ENCODE measurements at places on chromosomes 7 and 10. TPM values are rescaled to one million over a fixed set of nuclear protein-coding genes. Genes with fewer than 3 reads are reported as not detected.

DNA sequence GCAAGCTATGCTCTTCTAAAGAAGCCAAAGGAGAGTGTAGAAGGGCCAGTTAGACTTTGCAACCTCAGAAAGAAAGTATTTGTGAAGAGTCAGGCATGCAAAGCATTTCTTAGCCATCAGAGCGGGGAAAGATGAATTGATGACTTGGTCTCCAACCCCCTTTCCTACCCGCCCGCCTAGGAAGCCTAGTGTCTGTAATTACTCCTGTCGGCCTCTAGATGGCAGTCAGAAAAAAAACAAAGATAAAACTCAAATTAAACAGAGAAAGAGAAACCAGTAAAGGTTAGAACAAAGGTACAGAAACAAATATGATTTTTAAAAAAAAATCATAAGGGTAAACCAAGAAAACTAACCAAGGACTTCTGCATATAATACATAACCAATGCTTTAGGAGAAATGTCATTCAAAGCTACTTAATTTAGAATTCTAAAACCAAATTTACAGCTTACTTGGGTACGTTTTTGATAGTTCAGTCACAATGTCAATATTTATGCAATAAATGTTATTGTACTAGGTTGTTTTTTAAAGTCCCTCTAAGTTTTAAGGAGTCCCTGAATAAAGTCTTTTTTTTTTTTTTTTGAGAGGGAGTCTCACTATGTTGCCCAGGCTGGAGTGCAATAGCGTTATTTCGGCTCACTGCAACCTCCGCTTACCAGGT is 97.6 kb downstream of the LYZL1 start:
- no peak overlapping the region for H3K4me3 ChIP-seq
- H3K27me3 ChIP-seq, result no peaks in the 10 kb centered on the region
- H3K27ac ChIP-seq, result no peak overlapping the region
- no peaks in the 10 kb centered on the region for H3K4me1 ChIP-seq
- no peaks in the 10 kb centered on the region for H3K36me3 ChIP-seq

- no peak overlapping the region for H3K27ac ChIP-seq
- H3K36me3 ChIP-seq, result no peaks in the 10 kb centered on the region
- no peak overlapping the region for H3K4me3 ChIP-seq
- no peaks in the 10 kb centered on the region for H3K27me3 ChIP-seq
- no peak for DNase-seq
- no peaks in the 10 kb centered on the region for H3K4me1 ChIP-seq
Measured at GRCh38 chr7:27846388-27846787, 106.4 kb downstream of the TAX1BP1 start.

GRCh38 chr7:11127114-11127785 is 153.6 kb downstream of the PHF14 start:
- H3K4me3 ChIP-seq, result no peak overlapping the region
- no peaks in the 10 kb centered on the region for H3K4me1 ChIP-seq
- no peak overlapping the region for H3K27ac ChIP-seq

- no peak overlapping the region for H3K4me3 ChIP-seq
- no peaks in the 10 kb centered on the region for H3K36me3 ChIP-seq
- no peak for DNase-seq
- H3K4me1 ChIP-seq, result no peaks in the 10 kb centered on the region
- no peaks in the 10 kb centered on the region for H3K27me3 ChIP-seq
Measured at GRCh38 chr10:31422634-31423033, 103.6 kb downstream of the ZEB1 start.

GRCh38 chr10:46541017-46541661 is 15.3 kb downstream of the GPRIN2 start:
- DNase-seq, result peak; percentile 73
- peak overlapping the region; percentile 2 for H3K4me3 ChIP-seq
- peaks cover 25% of the 10 kb centered on the region for H3K27me3 ChIP-seq
- peaks cover 6% of the 10 kb centered on the region for H3K4me1 ChIP-seq
- no peaks in the 10 kb centered on the region for H3K36me3 ChIP-seq

- H3K27ac ChIP-seq, result peak overlapping the region; percentile 53
- no peaks in the 10 kb centered on the region for H3K36me3 ChIP-seq
- DNase-seq, result no peak
- H3K4me3 ChIP-seq, result no peak overlapping the region
Measured at GRCh38 chr10:3525832-3526449, 259.1 kb downstream of the KLF6 start.

DNA sequence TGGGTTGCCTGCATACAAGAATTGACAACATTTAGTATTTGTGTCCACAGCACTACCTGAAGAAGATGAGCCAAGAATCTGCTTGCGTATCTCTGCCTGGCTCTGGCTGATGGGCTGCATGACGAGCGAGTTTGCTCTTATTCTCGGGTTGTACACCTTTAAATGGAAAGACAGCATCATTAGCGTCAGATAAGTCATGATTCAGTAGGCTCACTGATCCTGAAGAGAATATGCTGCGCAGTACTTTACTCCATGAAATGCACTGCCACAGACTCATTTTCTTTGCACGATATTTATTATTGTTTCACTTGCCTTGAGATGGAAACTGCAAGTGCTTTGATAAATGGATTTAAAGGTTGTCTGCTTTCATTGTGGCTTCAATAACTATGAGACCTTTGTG is 28.6 kb downstream of the DHX32 start:
- H3K36me3 ChIP-seq, result peaks cover 60% of the 10 kb centered on the region
- no peak overlapping the region for H3K4me3 ChIP-seq
- no peak for DNase-seq
- H3K27ac ChIP-seq, result no peak overlapping the region
- H3K4me1 ChIP-seq, result no peaks in the 10 kb centered on the region

GRCh38 chr10:7872041-7872442 is 53.7 kb downstream of the TAF3 start:
- no peak overlapping the region for H3K4me3 ChIP-seq
- DNase-seq, result peak; percentile 28
- no peaks in the 10 kb centered on the region for H3K27me3 ChIP-seq
- H3K4me1 ChIP-seq, result no peaks in the 10 kb centered on the region
- no peaks in the 10 kb centered on the region for H3K36me3 ChIP-seq

DNA sequence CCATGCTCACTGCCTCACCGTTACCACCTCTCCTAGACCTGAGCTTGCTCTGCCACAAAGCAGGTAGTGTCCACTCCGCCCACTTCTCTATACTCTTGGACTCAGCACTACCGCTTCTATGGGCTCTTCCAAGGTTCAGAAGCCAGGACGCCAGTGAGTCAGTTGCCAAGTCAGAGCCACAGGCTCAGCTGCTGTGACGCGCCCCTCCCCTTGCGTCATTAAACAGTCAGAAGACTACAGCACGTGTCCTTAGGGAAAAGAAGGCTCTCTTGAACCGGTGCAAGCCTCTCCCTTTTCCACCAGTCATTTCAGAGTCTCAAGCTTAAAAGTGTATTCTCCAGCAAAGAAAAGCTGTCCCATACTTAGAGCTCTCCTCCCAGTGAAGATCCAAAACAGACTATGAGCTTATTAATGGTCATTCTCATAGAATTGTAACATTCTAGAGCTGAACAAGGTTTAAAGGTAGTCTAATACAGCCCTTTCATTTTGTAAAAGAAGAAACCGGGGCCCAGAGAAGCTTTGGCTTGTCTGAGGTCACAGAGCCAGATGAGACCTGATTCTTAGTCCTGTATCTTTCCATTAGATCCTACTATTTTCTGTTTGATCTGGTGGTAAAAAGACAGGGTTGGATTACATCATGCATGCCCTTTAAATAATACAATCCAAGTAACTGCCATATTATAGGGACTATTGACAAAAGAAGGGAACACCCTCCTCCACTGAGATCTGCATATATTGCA is 40.9 kb upstream of the MET start:
- H3K4me1 ChIP-seq, result peaks cover 5% of the 10 kb centered on the region
- no peaks in the 10 kb centered on the region for H3K27me3 ChIP-seq
- H3K27ac ChIP-seq, result no peak overlapping the region

DNA sequence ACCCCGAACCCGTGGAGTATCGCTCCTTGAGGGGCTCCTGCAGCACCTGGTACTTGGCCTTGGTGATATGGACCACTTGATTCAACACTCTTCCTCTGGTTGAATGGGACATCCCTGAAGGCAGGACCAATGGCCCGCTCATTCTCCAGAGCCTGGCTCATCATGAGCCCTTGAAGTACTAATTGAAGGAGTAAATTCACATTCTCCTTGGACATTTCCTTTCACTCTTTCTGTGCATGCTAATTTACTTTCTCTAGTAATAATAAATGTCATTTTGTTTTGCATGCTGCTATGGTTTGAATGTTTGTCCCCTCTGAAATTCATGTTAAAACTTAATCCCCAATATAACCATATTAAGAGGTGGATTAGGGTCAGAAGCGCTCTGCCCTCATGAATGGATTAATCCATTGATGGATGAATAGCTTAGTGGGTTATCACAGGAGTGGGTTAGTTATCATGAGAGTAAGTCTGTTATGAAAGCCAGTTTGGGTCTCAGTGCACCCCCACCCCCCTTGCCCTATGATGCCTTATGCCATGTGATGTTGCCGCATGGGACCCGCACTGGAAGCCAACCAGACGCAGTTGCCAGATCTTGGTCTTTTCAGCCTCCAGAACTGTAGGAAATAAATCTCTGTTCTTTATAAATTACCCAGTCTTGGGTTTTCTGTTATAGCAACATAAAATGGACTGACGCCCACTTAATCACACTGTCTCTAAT is 23.8 kb downstream of the FGFBP3 start:
- H3K4me1 ChIP-seq, result peaks cover 14% of the 10 kb centered on the region
- H3K4me3 ChIP-seq, result no peak overlapping the region
- no peak for DNase-seq
- no peaks in the 10 kb centered on the region for H3K36me3 ChIP-seq

- no peaks in the 10 kb centered on the region for H3K4me1 ChIP-seq
- no peak for DNase-seq
- no peaks in the 10 kb centered on the region for H3K36me3 ChIP-seq
- H3K27ac ChIP-seq, result no peak overlapping the region
- no peaks in the 10 kb centered on the region for H3K27me3 ChIP-seq
- H3K4me3 ChIP-seq, result no peak overlapping the region
Measured at GRCh38 chr7:85204061-85204460, 17.2 kb upstream of the SEMA3D start.

GRCh38 chr7:142603870-142604448 is 145.3 kb upstream of the PRSS1 start:
- no peaks in the 10 kb centered on the region for H3K4me1 ChIP-seq
- DNase-seq, result no peak
- H3K27me3 ChIP-seq, result peaks cover 7% of the 10 kb centered on the region

DNA sequence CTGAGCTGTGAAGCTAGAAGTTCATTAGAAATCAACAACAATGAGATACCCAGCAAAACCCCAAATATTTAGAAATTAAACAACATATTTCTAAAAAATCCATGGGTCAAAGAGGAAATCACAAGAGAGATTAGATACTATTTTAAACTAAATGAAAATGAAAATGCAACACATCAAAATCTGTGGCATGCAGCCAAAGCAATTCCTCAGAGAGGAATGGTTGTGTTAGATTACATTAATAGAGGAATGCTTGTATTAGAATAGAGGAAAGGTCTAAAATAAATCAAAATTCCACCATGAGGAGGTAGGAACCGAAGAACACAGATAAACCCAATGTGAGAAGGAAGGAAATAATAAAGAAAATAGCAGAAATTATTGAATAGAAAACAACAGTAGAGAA is 642.1 kb upstream of the GALNT17 start:
- H3K27ac ChIP-seq, result no peak overlapping the region
- H3K27me3 ChIP-seq, result no peaks in the 10 kb centered on the region
- H3K4me3 ChIP-seq, result no peak overlapping the region
- no peaks in the 10 kb centered on the region for H3K36me3 ChIP-seq
- DNase-seq, result no peak

- H3K36me3 ChIP-seq, result no peaks in the 10 kb centered on the region
- no peak overlapping the region for H3K4me3 ChIP-seq
- H3K4me1 ChIP-seq, result no peaks in the 10 kb centered on the region
- no peaks in the 10 kb centered on the region for H3K27me3 ChIP-seq
Measured at GRCh38 chr7:109956916-109957315, 1134.0 kb upstream of the LRRN3 start.

GRCh38 chr7:28203508-28204240 is 23.1 kb upstream of the JAZF1 start:
- H3K36me3 ChIP-seq, result no peaks in the 10 kb centered on the region
- H3K27me3 ChIP-seq, result no peaks in the 10 kb centered on the region
- H3K27ac ChIP-seq, result no peak overlapping the region

DNA sequence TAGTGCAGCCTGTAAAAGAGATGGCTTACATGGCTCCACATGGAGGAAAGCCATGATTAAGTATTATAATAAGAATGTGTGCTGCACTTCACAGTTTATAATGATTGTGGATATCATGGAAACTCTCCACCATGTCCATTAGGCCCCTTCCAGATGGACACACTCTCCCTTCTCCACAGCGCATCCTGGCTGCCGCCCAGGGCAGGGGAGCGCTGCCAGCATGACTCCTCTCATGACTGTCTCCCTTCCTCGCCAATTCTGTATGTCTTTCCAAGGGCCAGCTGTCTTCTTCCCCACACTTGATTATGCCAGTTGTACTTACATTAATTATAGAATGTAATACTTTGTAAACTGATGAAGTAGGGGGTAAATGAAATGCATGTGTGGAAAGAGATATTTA is 259.3 kb upstream of the TMEM72 start:
- H3K4me1 ChIP-seq, result no peaks in the 10 kb centered on the region
- H3K27me3 ChIP-seq, result no peaks in the 10 kb centered on the region
- no peak overlapping the region for H3K4me3 ChIP-seq
- DNase-seq, result no peak
- no peak overlapping the region for H3K27ac ChIP-seq

- peaks cover 3% of the 10 kb centered on the region for H3K4me1 ChIP-seq
- no peak for DNase-seq
- no peak overlapping the region for H3K4me3 ChIP-seq
- H3K27me3 ChIP-seq, result no peaks in the 10 kb centered on the region
Measured at GRCh38 chr10:11331726-11332125, 279.7 kb downstream of the USP6NL start.

- H3K4me1 ChIP-seq, result no peaks in the 10 kb centered on the region
- no peak for DNase-seq
- H3K36me3 ChIP-seq, result no peaks in the 10 kb centered on the region
- H3K4me3 ChIP-seq, result no peak overlapping the region
Measured at GRCh38 chr7:154699417-154699816, 303.5 kb downstream of the PAXIP1 start.

GRCh38 chr7:39703144-39703543 is 79.8 kb downstream of the RALA start:
- H3K4me1 ChIP-seq, result no peaks in the 10 kb centered on the region
- H3K27me3 ChIP-seq, result no peaks in the 10 kb centered on the region
- no peak overlapping the region for H3K27ac ChIP-seq

GRCh38 chr7:53996876-53997275 is 545.3 kb upstream of the VSTM2A start:
- no peak overlapping the region for H3K4me3 ChIP-seq
- no peak overlapping the region for H3K27ac ChIP-seq
- H3K36me3 ChIP-seq, result no peaks in the 10 kb centered on the region
- DNase-seq, result no peak
- no peaks in the 10 kb centered on the region for H3K27me3 ChIP-seq

GRCh38 chr10:103125323-103126267 is 67.5 kb downstream of the NT5C2 start:
- H3K36me3 ChIP-seq, result peaks cover 18% of the 10 kb centered on the region
- H3K4me3 ChIP-seq, result no peak overlapping the region
- no peaks in the 10 kb centered on the region for H3K27me3 ChIP-seq

GRCh38 chr10:27779462-27780015 is 33.9 kb upstream of the MKX start:
- H3K36me3 ChIP-seq, result no peaks in the 10 kb centered on the region
- H3K4me1 ChIP-seq, result no peaks in the 10 kb centered on the region
- no peak overlapping the region for H3K4me3 ChIP-seq
- H3K27me3 ChIP-seq, result no peaks in the 10 kb centered on the region

GRCh38 chr10:22764639-22765038 is 50.3 kb upstream of the PIP4K2A start:
- no peak overlapping the region for H3K4me3 ChIP-seq
- DNase-seq, result no peak
- peaks cover 20% of the 10 kb centered on the region for H3K4me1 ChIP-seq

Gene FEZF1
- not detected for total RNA-seq

Gene HTR7
- 0.12 TPM for total RNA-seq

Gene CDC14C
- not detected for total RNA-seq

Gene ADIRF
- total RNA-seq, result 94.1 TPM

Gene SLC18A2
- 1.7 TPM for total RNA-seq

Gene CPA2
- not detected for total RNA-seq

Gene TFR2
- 0.67 TPM for total RNA-seq

Measured in left lung (tissue), 14 donors.